ENCODE measurements at places on chromosomes 3 and 15.

DNA sequence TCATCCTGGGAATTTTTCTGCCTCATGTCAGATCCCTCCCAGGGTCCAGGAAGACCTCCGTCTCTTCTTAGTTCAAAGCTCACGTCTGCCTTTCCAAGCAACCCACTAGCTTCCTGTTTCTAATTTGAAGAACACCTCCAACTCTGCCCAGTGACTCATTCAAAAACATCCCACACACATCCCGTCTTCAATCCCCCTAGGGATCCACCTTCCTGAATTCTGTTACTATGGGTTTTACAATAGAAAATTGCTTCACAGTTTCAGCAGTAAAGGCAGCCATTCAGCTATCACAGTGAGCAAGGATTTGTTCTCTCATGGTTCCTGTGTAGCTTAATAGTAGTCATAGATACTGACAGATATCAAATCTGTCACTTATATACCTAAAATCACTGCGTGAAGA is 308.3 kb upstream of the CCDC54 start:
- no peak for DNase-seq

DNA sequence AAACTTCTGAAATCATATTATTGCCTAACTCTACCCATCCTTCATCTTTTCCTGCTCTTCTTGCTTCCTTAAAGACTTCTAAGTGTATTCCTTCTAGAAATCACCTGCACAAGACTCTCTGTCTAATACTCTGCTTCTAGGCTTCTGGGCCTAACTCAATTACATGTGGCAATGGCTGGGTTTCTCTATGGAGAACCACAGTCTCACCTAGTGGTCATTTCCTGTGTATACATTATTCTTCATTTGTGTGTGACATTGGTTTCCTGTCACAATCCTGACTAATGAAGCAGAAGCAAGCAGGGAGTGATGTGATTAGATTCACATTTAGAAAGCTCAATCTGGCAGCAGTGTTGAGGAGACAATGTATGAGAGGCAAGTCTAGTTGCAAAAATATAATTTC is 16.9 kb upstream of the CLDN1 start:
- DNase-seq = no peak

GRCh38 chr3:128455786-128456748 is 10.6 kb downstream of the DNAJB8 start:
- DNase-seq = no peak

DNA sequence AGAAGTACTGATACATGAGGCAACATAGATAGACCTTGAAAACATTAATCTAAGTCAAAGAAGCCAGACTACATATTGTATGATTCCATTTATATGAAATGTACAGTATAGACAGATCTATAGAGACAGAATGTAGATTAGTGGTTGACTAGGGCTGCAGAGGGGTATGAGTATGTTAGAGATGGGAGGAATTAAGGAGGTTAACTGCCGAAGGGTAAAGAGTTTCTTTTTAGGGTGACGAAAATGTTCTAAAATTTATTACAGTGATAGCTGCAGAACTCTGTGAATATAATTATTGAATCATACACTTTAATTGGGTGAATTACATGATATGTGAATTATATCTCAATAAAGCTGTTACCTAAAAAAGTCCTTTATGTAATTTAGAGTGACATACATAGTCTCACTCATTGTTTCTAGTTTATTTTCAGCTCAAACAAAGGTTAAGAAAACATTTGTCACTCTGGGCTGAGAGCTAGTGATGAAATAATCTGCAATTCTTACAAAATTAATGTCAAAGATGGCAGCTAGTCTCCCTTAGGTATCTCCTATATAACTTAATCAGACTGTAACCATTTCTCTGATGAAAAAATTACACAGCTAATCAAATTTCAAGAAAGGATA is 61.4 kb downstream of the DENND4A start:
- no peak for DNase-seq

- DNase-seq = no peak
Observed at GRCh38 chr15:90160781-90161727, 40.1 kb upstream of the SEMA4B start.

GRCh38 chr3:118688396-118688884 is 346.2 kb downstream of the IGSF11 start:
- no peak for DNase-seq

GRCh38 chr15:50879016-50879617 is 29.4 kb upstream of the AP4E1 start:
- no peak for DNase-seq

GRCh38 chr15:26197719-26198118 is 334.6 kb upstream of the ATP10A start:
- DNase-seq = no peak

- DNase-seq = no peak
Observed at GRCh38 chr3:122661633-122662032, 19.0 kb upstream of the PARP14 start.
